ENCODE measurements at places on chromosomes 13 and 19.

GRCh38 chr13:92390217-92390616 is 836.4 kb upstream of the GPC6 start:
- DNase-seq: peak; percentile 59

DNA sequence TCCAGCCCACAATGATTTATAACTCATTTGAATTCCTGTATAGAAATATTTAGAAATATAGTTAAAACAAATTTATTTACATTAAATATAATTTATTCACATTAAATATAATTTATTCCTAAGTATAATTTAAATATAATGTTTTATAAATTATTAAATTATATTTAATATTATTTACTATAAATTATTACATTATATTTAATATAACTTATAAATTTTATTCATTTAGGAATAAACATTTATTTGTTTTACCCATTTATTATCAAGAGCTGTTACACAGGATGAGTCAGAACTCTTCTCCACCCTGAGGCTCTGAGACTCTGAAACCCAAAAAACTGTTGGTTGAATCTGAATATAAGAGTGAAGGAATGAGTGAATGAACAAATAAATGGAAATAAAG is 170.9 kb upstream of the OBI1 start:
- DNase-seq: no peak

GRCh38 chr13:32829676-32830335 is 186.4 kb upstream of the KL start:
- no peak for DNase-seq

- peak; percentile 51 for DNase-seq
These were observed 332.2 kb downstream of the MYO16 start for GRCh38 chr13:108961542-108962125.

DNA sequence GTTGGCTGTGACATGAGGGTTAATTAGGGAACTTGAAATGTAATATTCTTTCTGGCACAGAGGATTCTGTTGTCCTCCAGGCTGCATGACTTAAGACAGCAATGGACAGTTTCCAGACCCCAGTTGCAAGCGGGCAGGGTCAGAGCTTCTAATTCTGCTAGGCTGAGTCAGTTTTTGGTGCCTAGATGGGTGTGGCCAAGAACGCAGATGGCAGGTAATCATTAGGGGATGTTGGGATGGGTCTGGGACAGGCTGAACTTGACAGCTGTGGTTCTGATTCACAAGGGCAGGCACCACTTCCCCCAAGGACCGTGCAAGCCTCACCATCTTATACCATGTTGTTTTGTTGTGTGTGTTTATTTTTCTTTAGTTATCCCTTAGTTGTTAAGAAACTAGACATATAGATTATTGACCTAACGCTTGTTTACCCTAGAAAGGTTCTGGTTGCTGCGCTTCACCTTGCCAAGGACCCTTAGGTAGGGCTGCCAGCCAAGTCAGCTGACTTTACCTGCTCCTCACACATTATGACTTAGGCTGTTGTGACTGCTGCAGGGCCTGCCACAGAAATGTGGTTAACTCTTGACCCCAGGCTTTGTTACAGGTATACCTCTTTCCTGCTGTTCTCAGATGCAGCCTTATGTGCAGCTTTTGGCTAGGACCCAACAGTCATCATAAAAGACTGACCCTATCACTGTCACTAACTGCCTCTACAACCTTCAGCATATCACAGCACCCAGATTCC is 117.7 kb upstream of the KLF12 start:
- DNase-seq: no peak

GRCh38 chr13:113559901-113560644 is 24.5 kb upstream of the TFDP1 start:
- no peak for DNase-seq

Measured in NCI-H2081 (cell line).